Tibial nerve (tissue), 4 donors: ENCODE measurements at places on chromosomes 11 and 22. TPM values are rescaled to one million over a fixed set of nuclear protein-coding genes. Genes with fewer than 3 reads are reported as not detected.
A peak's percentile ranks its signal among the peaks of the same experiment; 100 is the strongest.

- H3K36me3 ChIP-seq, result no peaks in the 10 kb centered on the region
- no peaks in the 10 kb centered on the region for H3K4me1 ChIP-seq
- H3K27me3 ChIP-seq, result no peaks in the 10 kb centered on the region
- H3K4me3 ChIP-seq, result no peak overlapping the region
- H3K27ac ChIP-seq, result no peak overlapping the region
These were observed 16.1 kb upstream of the EXPH5 start for GRCh38 chr11:108609682-108610081.

DNA sequence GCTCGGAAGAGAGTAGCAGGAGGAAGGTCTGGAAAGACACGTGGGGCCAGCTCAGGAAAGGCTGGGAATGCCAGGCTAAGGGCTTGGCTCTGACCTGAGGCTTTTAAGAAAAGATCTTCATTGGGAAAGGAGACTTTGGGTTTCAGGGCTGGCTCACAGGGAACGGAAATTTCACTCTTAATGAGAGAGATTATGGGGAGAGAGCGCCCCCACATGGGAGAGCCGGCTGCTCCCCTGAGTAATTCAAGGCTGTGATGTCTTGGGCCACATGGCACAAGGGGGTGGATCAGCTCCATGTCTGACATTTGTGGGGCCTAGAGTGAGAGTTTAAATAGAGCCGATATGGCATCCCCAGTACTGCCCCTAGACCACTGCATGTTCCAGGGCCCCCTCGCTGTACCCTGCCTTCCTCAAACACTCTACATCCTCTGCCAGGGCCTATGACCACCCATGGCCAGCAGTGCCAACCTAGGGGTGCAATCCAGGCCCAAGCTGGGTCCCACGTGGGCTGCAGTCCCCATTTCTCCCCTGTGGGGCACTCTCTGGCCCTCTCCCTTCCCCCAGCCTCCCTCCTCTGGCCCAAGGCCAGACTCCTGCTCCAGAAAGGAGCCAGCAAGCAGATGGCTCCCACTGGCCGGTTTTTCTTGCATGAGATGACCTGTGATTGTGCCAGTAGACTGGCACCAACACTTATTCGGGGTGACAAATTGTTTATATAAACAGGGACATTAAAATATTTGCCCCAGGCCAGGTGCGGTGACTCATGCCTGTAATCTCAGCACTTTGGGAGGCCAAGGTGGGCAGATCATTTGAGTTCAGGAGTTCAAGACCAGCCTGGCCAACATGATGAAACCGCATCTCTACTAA, 75.2 kb downstream of the ISX start:
- no peak overlapping the region for H3K4me3 ChIP-seq
- H3K27ac ChIP-seq, result no peak overlapping the region
- no peaks in the 10 kb centered on the region for H3K27me3 ChIP-seq
- H3K36me3 ChIP-seq, result no peaks in the 10 kb centered on the region
- DNase-seq, result no peak

- H3K27ac ChIP-seq, result no peak overlapping the region
- H3K36me3 ChIP-seq, result no peaks in the 10 kb centered on the region
- no peaks in the 10 kb centered on the region for H3K4me1 ChIP-seq
These were observed 1285.5 kb downstream of the TBC1D22A start for GRCh38 chr22:48047722-48048500.

KRTAP5-10 gene
- not detected for total RNA-seq

DNA sequence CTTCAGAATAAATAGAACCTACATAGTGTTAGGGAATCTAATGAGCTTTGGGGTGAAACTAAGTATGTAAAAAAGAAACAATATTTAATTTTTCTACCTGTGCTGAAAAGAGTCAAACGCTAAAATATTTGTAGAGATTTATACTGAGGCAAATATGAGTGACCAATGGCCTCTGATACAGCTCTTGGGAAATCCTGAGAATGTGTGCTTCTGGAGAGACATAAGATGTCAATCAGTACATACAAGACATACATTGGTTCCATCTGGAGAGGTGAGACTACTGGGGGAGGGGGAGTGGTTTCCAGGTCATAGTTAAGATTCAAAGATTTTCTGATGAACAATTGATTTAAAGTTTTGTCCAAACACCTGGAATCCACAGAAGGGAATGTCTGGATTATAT, 970 bp downstream of the ASRGL1 start:
- no peaks in the 10 kb centered on the region for H3K4me1 ChIP-seq
- no peaks in the 10 kb centered on the region for H3K36me3 ChIP-seq
- H3K4me3 ChIP-seq, result peak overlapping the region; percentile 81
- DNase-seq, result no peak
- H3K27ac ChIP-seq, result no peak overlapping the region
- no peaks in the 10 kb centered on the region for H3K27me3 ChIP-seq
